ENCODE measurements at places on chromosomes 3 and 15.

DNA sequence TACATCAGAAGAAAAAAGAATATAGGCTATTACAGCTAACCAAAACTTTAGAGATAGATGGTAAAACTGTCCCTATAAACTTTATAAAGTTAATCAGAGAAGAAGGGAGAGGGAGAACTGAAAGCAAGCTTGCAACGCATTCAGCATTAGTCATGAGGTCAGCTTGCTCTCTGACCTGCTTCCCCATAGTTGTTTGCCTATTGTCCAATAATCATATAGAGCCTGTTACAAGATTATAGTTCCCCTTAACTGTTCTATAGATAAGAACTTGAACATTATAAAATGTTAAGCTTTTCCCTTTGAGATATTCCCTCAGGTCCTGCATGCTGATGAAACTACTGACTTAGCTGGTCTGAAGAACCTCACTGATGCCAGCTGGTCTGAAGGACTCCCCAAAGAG is 74.5 kb downstream of the CPNE4 start:
- no peak for DNase-seq

DNA sequence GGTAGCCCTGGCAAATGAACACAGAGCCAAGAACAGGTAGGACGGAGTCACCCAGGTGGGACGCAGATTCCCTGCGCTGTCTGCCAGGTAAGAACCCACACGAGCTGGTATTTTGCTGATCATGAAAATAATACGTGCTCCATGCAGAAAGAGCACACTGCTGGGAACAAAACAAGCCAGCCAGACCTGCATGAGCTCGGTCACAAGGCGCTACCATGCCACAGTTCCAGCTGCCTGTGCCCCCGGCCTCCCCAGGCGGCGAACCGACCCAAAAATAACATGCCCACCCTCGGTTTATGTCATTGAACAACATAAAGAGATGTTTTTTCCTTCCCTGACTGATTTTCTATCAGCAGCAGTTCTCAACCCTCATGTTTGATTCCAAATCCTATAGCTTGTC is 25.8 kb downstream of the CYFIP1 start:
- no peak for DNase-seq

DNA sequence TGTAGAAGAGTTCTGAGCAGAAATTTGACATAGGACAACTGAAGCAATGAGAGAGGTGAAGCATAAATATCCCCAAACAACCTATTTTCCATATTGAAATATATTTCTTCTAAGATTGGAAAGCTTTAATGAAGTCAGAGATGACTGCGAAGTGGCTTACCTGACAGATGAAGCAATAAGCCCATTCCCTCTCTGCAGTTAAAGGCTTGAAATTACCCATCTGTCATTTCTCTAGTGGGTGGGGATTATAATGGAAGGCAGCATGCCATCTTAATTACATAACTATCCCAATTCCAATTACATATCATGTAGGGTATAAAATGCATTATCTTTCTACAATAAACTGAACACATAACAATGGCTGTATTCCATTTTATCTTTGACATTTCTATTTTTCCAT is 1070.5 kb downstream of the SI start:
- no peak for DNase-seq

DNA sequence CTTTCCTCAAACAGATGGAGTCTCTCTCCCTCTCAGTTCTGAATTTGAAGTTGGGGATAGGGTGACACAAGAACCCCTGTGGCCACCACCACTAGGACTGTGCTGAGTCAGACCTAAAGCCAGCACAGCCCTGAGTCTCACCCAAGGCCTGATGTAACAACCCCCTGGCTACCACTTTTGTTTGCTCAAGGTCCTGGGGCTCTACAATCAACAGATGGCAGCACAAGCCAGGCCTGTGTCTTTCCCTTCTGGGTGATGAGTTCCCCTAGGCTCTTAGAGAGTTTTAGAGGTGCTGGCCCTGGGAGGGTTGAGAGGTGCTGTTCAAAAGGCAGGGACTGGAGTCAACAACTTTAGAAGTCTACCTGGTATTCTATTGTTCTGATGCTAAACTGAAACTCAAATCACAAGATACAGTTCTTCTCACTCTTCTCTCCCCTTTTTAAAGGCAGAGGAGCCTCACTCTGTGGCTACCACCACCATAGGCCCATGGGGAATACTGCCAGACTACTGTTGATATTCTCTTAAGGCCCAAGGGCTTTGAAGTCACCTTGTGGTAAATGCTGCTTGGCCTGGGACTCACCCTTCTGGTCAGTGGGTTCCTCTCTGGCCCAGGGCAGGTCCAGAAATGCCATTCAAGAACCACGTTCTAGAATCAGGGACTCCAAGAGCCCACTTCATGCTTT is 6.5 kb downstream of the OR5K4 start:
- DNase-seq: no peak

GRCh38 chr3:28268989-28269388 is 27.6 kb downstream of the CMC1 start:
- DNase-seq: no peak

DNA sequence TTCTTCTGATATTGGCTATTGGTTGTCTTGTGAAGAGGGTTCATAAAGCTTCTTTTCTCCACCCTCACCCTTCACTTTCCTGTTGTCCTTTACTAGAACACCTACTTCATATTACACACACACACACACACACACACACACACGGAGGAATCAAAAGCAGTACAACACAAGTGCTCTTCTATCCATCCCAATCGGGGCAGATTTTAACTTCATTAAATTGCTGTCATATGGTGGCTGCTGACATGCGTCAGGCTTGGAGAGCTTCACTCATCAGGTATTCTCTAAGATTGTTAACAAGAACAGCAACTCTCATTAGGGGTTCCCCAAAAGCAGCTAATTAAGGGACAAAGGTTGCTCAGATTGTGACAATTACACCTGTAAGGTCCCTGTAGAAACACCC is 239.1 kb upstream of the MEIS2 start:
- no peak for DNase-seq

DNA sequence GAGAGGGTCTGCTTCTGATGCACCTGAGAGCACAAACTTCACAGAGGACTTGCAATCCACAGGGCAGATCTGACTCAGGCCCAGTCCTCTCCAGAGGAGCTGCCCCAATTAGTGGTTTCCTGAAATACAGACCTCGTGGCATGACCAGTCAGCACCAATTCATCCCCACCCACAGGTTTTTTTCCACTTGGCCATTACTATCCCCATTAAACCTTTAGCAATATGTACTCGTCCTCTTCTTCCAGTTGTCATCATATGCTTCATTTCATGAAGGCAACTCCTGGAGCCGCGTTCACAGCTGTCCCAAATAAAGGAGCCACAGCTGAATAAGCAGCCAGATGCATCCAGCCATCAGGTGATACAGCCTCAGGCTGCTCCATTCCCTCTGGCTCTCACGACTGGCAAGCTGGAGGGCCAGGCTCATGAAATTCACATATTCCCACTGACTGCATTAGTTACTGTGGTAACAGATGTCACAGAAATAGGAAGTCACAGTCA is 163.1 kb downstream of the FMN1 start:
- DNase-seq: no peak

- no peak for DNase-seq
These were observed 13.7 kb upstream of the PTPRG start for GRCh38 chr3:61547625-61548024.

- DNase-seq: no peak
These were observed 101.3 kb downstream of the DPH6 start for GRCh38 chr15:35444557-35445204.

GRCh38 chr3:11764931-11765363 is 81.7 kb downstream of the TAMM41 start:
- no peak for DNase-seq

GRCh38 chr3:27666708-27667107 is 55.4 kb downstream of the EOMES start:
- DNase-seq: peak; percentile 90

DNA sequence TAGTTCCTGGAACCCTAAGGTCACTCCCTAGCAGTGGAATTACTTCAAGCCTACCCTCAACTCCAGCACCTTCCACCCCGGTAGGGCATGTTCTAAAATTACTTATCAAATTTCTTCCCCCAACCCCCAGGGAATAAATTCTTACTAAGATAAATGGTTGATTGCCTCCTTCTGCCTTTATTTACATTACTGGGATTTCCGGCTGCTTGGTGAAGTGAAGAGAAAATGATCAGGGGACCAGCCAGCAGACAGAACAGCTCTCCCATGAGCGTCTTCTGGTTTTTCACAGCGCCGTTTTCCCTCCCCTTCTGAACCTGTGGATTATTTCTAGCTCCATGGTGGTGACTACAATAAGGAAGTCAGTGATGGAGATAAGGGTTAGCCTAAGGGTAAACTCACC is 521.5 kb upstream of the PPP2R3A start:
- no peak for DNase-seq

- DNase-seq: no peak
These were observed 69.3 kb upstream of the RPL35A start for GRCh38 chr3:197880491-197881269.

GRCh38 chr3:50652709-50653108 is 22.0 kb upstream of the DOCK3 start:
- no peak for DNase-seq

GRCh38 chr3:16653712-16654111 is 48.5 kb upstream of the DAZL start:
- no peak for DNase-seq

DNA sequence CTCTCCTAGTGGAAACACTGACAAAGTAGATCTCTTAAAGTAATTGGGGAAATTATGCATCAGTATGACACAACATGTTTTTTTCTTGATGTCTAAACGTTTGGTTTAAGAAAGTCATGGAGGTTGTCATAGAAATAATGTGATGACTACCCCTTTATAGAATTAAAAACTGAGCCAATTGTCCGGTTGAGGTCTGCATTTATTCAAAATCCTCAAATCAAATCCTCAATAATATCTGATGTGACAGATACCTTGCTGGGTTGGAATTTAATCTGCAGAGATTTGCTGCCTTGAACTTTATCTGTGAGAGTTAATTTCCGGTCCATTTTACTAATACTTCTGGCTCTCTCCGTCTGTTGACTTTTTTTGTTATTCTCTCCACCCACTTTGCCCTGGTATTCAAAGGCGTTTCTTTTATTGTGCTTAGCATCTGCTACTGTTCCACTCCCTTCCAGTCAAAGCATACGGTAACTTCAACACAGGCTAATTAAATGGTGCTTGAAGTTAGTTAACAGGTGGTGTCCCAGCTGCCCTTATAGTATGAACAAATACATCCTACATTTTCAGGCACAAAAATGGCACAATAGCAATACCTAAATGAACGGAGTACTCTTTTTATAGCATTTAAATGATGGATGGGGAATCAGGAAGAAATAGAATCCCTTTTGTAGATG is 628.3 kb downstream of the ROBO1 start:
- no peak for DNase-seq

GRCh38 chr15:37289109-37289765 is 188.9 kb upstream of the MEIS2 start:
- peak; percentile 27 for DNase-seq

- DNase-seq: no peak
These were observed 131.4 kb downstream of the THRB start for GRCh38 chr3:24363242-24363641.

DNA sequence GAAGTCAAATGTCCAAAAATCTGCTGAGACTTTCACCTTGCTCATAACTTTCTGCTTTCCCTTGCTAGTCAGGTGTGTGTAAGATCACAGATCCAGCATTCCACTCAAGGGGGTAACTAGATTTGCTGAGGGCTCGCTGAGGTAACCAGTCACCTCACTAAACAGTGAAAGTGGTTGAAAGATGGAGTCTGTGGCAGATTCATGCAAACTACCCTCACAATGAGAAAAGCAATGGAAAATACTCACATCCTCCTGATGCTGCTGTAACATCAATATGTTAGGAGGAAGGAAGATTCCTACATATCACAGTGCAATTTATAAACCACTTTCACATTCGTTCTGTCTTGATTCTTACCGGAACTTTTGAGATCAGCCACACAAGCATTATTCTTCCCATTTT is 174.3 kb upstream of the BCL6 start:
- DNase-seq: no peak

- DNase-seq: no peak
These were observed 148.0 kb upstream of the OSTN start for GRCh38 chr3:191051037-191051436.

DNA sequence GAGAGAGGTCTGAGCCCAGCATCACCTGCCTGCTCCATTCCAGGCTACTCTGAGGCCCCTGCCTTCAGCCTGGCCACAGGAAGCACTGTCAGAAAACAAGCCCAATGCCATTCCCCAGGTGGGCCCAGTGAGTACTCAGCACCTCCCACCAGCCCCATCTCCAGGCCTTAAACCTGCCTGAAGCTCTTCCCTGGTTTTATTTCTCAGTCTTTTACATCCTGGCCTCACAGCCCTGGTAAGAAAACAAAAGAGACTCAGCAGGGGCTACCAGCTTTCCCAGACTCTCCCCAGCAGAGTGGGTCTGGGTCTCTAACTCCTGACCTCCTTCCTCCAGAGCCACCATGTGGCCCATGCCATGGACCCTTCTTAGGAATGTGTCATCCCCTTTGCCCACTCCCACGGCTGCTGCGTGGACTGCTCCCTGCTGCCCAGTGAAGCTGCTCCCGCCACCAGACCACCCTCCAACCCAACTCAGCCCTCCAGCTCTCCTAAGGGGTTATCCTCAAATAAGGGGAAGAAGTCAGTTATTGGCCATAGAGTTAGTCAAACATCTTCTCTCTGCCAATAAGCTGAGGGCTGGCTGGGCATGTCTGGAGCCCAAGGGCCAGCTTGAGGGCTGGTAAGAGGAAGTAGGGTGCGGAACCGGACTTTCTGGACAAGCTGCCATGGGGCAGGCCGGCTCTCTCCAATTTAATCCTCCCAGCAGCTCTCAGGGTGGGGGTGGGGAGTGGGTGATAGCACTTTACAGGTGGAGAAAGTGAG is 116.7 kb upstream of the LINGO1 start:
- no peak for DNase-seq

DNA sequence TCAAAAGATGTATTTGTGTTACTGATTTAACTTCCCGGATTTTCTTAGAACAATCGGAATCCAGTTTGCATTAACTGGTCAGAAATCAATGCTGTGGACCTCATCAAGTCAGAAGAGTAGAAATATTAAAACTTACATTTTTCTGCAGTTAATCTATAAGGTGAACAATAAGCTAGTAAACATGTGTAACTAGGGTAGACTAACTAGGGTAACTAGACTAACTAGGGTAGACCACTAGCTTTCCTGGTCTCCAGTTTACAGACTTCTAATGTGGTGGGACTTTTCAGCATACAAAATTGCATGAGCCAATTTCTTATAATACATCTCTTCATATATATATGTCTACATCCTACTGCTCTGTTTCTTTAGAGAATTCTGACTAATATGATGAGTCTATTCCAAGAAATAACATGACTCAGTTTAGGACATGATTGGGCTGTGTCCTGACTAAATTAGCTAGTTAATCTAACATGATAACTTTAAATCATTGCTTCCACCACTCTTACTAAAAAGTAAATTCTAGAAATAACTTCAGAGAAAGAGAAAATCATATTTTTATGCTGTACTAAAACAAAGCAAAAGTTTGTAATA is 5.3 kb downstream of the PLSCR2 start:
- no peak for DNase-seq

DNA sequence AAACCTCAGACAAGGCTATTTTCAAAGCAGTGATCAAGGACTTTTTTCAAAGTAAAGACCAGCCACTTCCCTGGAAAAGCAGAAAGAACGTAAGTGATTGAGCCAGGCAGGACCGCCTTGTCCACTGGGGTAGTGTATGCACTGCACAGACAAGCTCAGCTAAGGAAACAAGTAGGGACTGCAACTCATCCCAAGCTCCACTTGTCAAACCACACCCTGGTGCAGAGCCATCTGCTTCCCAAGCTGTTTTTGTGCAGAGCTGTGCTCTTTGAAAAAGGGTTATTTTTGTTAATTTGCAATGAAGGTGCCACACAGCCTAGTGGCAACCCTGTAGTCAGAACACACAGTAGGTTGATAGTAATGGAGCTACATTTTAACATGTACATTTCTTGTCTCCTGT is 193.3 kb downstream of the ADAMTS9 start:
- DNase-seq: no peak
